ENCODE measurements at places on chromosomes 5 and 9.

DNA sequence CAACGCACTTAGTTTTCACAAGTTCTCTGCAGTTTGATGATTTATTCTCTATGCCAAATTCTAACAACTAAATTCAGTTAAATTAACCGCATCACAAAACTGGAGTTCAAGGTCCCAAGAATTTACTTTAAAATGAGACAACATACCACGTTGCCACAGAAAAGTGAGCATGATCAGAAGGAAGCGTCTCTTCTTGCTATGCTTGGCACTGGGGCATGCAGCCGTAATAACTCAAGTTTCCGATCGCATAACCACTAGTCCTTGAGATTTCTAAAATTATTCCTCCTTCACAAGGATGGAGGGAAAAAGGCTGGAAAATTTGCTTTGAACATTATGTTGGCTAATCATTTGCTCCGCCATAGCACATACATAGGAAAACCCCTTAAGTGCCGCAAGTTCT lies 13.9 kb downstream of the NFIB start:
- no peak for DNase-seq

GRCh38 chr9:121048618-121049017 lies 1.5 kb downstream of the C5 start:
- DNase-seq = no peak

GRCh38 chr9:23379842-23380241 lies 446.2 kb downstream of the ELAVL2 start:
- DNase-seq = no peak

GRCh38 chr9:101791533-101791932 lies 53.1 kb upstream of the GRIN3A start:
- DNase-seq = no peak

GRCh38 chr9:100101608-100102007 lies 2.6 kb downstream of the INVS start:
- no peak for DNase-seq

DNA sequence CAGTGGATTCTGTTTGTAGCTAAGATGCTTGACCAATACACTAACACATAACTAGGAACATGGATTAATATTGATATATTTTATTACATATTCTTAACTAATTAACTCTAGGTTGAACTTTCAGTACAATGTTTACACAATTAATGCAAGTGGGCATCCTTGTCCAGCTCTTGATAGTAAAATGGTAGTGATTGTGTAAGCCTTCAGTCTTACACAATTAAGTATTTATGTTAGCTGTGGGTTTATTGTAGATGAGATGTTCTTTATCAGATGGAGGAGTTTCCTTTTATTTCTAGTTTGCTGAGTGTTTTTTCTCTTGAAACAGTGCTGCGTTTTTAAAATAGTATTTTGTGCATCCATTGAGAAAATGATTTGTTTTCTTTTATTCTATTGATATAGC lies 1210.8 kb downstream of the CDH12 start:
- DNase-seq = no peak

GRCh38 chr5:76256116-76256889 lies 146.8 kb upstream of the IQGAP2 start:
- peak; percentile 67 for DNase-seq
